ENCODE measurements at places on chromosomes 3 and 15.

- no peak for DNase-seq
Observed at GRCh38 chr3:58608648-58609047, 31.5 kb upstream of the FAM107A start.

DNA sequence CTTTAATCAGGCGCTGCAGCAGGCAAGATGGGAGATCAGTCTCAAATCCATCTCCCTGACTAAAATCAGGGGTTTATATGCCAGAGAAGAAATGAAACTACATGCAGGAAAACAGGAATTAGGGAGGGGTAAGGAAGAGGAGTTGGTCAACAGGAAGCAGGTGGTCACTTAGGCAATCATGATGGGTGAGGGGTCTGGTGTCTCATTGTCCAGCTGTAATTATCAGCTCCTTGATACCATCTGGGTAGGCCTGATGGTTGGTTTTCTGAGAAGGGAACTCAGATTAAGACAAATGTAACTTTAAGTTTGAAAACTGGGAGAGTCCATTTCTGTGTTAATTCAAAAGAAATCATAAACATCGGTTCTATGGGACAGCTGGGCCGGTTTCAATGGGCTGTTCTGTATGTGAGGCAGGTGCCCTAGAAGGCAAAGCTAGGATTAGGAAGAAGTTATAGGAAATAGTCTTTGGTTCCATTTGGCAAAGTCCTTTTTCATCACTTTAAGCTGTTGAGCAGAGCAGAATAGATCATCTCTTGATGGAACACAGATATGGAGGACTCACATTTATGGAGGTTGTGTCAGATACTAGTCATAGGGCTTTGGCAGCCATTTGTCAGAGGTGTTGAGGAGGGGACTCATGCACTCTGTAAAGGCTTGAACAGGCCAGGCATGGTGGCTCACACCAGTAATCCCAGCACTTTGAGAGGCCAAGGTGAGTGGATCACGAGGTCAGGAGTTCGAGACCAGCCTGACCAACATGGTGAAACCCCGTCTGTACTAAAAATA lies 149.4 kb downstream of the VGLL4 start:
- DNase-seq: no peak

DNA sequence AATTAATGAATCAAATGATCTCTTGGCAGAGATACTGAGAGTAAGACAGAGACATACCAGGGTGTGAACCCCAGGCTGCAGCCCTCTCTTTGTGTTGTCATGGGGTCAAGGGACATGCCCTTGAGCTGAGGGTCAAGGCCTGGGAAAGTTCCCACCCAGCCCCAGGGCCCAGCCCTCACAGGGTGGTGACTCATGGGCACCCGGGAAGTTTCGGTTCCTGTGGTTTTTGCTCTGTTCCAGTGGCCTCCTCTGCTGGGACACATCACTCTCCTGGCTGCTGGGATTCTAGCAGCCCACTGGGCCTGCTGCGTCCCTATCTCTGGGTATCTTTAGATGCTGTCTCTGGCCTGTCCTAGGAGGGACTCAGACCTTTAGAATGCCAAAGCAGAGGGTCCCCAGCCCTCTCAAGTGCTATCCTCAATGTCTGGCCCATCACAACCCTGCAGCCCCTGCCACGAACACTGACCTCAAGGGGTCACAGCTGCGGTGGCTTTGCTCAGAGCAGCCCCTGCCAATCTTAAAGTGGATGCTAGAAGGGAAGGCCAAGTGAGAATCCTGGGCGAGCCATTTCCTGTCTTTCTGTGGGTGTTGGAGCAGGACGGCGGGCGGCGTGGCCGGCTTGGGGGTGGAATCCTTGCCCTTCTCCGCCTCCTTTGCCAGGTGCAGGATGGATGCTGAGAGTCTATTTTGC lies 148.4 kb upstream of the TLE3 start:
- no peak for DNase-seq

GRCh38 chr3:130866327-130866726 lies 27.6 kb upstream of the ATP2C1 start:
- no peak for DNase-seq
